ENCODE measurements at places on chromosomes 13 and 19. TPM values are rescaled to one million over a fixed set of nuclear protein-coding genes. Genes with fewer than 3 reads are reported as not detected.

PRSS57 gene
- not detected for total RNA-seq

GRCh38 chr19:19489804-19490204, 25.5 kb downstream of the TSSK6 start:
- DNase-seq, result no peak

GRCh38 chr13:102643656-102644055, 46.9 kb downstream of the TPP2 start:
- no peak for DNase-seq

LYPD3 gene
- total RNA-seq, result 2.8 TPM

DNA sequence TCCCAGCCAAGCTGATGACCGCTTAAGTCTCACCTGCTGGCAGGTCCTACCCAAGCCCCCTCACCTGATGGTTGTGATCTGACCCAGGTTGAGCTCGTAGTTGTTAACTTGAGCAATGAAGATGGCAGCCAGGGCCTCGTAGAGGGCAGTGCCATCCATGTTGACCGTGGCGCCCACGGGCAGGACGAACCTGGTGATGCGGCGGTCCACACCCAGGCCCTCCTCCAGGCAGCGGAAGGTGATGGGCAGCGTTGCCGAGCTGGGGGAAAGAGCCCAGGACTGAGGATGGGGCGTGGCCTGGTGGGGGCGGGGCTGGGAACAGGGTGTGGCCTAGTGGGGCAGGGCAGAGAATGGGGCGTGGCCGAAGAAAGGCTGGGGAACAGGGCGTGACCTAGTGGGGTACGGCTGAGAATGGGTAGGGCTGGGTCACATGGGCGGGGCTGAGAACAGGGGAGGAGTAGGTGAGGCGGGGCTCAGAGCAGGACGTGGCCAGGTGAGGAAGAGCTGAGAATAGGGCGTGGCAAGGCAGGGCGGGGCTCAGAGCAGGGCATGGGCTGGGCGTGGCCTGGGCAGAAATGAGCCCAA, 12.9 kb downstream of the OR7C2 start:
- no peak for DNase-seq

DNA sequence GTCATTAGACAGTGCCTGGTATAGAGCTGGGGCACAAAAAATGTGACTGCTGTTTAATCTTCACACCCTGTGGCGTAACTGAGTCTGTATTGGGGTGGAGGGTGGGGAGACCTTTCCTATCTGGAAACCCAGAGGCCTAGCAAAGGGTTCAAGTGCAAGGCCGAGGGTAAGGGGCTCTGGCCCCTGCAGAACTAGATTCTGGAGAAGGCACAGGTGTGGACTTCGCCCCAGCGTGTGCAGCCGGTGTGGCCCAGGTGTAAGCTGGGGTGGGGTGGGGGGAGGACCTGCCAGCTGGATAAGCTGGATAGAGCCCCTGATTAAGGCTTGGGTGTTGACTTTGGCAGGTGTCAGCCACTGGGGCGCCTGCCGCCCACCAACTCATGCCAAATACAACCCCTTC, 1.3 kb downstream of the RAB3D start:
- no peak for DNase-seq

NR2C2AP gene
- 8.5 TPM for total RNA-seq

DNA sequence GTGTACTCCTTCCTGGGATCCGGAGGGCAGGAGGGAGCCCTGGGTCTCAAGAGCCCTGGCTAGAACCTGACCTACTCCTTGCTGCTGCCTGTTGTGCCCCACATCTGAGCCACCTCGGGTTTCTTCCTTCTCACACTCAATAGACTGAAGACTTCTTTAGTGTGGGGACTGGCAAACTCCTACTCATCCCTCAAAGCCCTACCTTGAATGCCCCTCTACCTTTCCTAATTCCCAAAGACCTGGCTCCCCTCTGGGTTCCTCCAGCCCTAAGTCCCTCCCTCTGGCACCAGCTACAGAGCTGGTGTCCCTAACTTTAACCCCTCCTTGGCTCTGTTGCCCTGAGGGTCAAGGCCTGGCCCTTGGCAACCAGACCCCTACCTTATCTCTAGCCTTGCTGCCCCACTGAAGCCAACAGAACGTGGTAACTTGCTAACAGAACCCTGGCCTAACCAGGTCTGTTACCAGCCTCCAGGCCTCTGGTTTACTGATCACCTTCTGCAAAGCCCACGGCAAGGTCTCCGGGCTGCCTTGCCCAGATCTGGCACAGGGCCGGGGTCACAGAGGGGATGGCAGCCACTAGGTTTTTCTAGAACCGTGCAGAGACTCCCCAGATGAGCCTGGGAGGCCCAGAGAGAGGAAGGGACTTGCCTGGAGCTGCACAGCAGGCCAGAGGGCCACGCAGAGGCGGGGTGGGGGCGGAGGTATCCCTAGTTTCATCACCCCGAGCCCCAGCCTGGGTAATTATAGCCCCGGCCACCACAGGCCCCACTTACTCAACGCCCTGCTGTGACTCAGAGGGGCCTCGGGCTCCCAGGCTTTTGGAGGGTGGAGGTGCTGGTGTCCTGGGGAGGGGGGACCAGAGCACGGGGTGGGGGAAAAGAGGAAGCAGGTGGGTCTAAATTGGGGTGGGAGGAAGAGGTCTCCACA, 15.3 kb downstream of the ZBTB7A start:
- DNase-seq, result no peak

DNA sequence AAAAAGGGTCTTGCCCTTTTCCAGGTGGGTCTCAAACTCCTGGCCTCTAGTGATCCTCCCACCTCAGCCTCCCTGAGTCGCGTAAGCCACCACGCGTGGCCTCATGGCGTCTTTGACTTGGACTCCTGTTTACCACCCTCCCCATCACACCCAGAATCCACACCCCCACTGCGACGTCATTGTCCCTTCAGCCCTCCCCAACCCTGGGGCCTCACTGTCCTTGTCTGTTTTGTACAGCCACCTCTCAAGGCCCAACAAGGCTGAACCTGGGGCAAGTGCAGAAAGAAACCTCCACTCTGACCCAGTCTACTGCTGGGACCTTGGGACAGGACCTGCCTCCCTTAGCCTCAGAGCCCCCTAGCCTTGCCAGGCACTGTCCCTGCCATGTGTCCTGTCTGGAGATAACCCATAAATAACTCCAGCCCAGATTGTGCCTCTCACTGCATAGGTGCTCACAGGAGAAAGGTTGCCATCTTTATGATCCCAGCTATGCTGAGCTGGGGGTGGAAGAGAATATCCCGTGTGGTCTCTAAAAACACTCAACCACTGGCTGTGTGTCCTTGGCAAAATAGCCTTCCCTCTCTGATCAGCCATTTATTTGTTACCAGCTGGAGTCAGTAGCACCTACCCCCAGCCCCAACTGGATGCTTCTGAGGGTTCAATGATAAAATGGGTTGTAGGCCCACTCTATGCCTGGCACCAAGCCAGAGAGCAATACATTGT, 1.8 kb upstream of the IFI30 start:
- no peak for DNase-seq

ZNF554 gene
- total RNA-seq, result 6.0 TPM

DNA sequence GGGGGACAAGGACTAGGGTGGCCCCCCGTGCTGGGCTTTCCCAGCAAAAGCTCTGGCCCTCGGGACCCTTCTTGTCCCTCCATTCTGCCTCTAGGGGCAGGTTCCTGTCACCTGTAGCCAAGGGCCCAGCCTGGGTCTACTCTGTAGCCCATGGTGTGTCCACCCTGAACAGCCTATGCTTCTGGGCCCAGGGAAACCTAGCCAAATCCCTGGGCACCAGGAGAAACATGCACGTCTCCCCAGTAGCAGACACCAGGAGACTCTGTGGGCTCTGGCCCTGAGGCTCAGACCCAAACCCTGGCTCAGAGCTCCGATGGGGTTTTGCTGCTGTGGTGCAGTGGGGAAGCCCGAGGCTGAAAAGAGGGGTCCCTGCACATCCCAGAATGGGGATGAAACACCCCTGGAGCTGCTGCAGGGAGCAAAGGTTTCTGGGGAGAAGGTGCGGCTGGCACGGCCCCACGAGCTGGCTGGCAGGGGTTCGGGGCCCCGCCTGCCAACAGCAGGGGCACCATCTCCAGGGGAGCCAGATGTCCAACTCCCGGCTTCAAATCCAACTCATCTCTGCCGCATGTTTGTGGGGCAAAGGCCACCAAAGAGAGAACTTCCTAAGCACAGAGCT, 18.2 kb downstream of the CEBPG start:
- DNase-seq, result no peak

DNA sequence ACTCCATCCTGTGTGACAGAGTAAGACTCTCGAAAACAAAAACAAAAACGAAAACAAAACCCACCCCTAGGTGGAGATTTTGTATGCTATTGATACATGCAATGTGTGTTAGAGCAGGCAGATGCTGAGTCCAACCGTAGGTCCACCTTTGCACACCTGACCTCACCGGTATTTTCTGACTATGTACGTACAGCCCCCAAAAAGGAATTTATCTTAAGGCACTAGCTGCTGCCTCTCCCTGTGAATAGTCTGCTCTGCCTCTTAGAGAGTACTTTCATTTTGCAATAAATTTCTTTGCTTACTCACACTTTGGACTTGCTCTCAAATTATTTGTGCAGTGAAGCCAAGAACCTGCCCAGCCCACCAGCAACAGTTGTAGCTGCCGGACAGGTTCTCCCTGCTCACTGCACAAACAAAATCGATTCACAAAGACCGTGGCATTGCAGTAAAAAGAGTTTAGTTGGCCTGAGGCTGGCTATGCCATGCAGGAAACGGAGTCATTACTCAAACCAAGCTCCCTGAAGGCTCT, 8.2 kb upstream of the ZNF77 start:
- DNase-seq, result peak; percentile 74

DNA sequence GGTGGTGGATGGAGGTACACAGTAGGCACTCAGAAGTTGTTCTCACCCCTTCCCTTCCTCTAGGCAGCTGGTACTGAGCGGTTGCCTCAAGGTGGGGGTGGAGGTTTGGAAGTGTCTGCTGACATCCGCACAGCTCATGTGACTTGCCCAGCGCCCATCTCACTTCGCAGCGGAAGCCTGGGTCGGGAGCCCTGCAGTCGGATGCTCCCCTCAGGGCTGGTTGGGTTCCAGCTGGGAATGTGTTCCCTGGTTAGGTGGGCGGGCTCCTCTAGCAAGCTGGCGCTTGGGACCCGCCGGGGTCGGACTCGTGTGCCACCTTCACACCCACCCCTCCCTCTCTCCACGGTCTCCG, 10.2 kb downstream of the PPP1R37 start:
- DNase-seq, result no peak

CYP2A7 gene
- not detected for total RNA-seq

DNA sequence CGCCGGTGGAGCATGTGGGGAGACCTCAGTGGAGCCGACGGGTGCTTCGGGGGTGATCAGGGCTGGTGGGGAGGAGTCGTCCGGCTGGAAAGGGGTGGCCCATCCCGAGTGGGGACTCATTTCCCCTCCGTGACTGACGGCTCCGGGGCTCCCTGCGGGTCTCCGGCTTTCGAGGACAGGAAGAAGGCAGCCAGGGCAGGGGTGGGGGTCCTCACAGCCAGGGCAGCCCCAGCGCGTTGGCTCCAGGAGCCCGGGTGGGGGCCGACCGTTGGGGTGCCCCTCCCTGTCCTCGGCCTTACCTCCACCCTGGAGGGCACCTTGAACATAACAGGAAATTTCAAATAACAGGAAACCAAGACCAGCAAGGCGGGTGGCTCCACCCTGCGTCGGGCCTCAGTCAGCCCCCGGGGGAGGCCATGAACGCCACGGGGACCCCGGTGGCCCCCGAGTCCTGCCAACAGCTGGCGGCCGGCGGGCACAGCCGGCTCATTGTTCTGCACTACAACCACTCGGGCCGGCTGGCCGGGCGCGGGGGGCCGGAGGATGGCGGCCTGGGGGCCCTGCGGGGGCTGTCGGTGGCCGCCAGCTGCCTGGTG, at the start of gene S1PR4:
Gene S1PR4, plus strand, starts transcription at position 393 of the 596 bp plus-strand sequence. Its CDS starts 24 bp downstream, at position 417.
- DNase-seq, result no peak

KLC3 gene
- total RNA-seq, result 0.16 TPM

GRCh38 chr19:4108767-4109625, 14.9 kb downstream of the MAP2K2 start:
- DNase-seq, result no peak

ZNF468 gene
- total RNA-seq, result 39.5 TPM

DNA sequence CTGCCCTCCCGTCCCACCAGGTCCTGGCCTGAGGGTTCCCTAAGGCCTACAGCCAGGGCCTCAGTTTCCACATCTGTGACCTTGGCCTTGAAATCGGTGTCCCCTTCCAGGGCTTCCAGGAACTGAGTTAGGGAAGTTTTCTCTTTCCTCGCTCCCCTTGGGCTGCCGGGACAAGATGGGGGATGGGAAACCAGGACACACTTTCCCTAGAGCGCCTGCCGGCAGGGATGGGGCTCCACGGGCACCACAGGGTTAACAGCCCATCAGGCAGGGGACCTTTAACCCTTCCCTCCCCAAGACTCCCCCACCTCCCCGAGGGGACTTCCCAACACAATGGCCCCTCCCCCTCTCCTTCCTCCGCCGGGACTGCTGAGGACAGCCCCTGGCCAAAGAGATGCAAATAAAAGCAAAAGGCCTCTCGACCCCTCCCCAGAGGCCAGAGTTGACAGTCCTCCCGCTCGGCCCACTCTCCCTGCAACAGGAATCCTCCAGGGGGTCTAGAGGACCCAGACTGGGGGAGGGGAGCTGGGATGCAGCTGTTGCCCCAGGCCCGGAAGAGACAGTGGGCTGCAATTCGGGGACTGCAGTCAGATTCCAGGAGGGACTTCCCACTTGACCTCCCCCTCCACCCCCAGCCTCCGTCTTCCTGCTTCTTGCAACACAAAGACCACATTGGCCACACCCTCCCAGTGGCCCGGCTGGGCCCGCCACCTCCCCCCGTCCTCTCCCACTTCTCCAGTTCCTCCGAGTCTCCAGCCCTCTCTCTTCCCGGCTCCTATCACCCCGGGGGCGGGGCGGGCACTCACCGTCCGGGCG, 3.4 kb downstream of the BBC3 start:
- no peak for DNase-seq

TEAD2 gene
- 21.1 TPM for total RNA-seq

ZFR2 gene
- total RNA-seq, result not detected

DNA sequence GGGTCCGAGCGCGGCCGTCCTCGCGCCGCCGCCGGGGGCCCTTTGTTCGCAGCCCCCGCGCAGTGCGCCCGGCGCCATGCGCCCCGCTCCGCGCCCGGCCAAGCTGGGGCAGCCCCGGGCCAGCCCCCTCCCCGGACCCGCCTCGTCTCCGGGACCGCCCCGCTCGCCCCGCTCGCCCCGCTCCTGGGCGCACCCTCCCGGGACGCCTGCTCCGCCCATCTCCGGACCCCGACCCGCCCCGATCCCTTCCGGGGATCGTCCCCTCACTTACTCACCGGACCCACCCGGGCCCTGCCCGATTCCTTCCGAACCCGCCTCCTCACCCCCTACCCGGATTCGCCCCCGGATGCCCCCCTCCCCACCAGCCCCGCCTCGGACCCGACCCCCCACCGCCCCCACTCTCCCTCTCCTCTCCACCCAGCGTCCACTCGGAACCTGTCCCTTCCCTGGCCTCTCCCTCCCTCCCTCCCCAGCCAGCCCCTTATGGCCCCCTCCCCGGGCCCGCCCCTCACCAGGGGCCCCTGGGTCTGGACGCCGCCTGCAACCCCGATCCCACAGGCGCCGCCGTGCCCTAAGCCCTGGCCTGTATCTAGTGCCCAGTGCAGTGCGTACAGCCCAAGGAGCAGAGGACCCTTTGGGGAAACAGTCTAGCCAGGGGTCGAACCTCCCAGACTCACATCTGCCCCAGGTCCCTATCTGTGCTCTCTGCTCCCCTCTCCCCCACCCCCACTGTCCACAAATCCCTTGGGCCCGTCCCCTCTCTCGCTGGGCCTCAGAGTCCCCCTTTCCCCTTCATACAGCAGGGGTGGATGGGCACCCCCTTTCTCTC, at the start of gene CPAMD8:
Gene CPAMD8, minus strand, starts transcription at position 105 of the 829 bp plus-strand sequence. CDS start 168 bp downstream, outside the sequence.
- DNase-seq, result no peak
